Esophagus (tissue), 2 donors: ENCODE measurements at places on chromosomes 6 and 20. TPM values are rescaled to one million over a fixed set of nuclear protein-coding genes. Genes with fewer than 3 reads are reported as not detected.

Gene MAFB
- 13.9 TPM for polyA plus RNA-seq

Gene TFAP2D
- polyA plus RNA-seq: not detected

Gene POU5F1
- polyA plus RNA-seq: 0.55 TPM

Gene LHFPL5
- polyA plus RNA-seq: not detected

Gene NFKBIL1
- 20.2 TPM for polyA plus RNA-seq

Gene MED20
- polyA plus RNA-seq: 8.0 TPM

Gene MBOAT1
- polyA plus RNA-seq: 6.6 TPM
